ENCODE measurements at places on chromosomes 3 and 15.

DNA sequence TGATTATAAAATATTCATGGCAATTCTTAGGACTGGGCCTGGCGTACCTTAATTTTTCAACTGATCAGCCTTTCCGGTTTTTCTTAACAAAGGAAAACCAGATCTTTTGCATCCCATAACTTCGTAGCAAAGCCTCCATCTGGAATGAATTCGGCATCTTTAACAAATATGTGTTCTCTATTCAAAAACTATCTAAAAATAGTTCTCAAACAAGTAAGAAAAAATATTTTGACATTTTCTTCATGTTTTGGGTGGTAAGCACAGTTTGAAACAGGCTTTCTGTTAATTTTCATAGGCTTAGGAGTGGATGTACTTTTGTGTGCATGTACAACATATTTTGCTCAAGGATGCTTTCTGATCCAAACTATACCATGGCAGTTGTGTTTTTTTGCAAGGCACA, 55.1 kb downstream of the RBMS3 start:
- no peak for DNase-seq

- no peak for DNase-seq
Observed at GRCh38 chr3:123082370-123083065, 15.7 kb downstream of the PDIA5 start.

DNA sequence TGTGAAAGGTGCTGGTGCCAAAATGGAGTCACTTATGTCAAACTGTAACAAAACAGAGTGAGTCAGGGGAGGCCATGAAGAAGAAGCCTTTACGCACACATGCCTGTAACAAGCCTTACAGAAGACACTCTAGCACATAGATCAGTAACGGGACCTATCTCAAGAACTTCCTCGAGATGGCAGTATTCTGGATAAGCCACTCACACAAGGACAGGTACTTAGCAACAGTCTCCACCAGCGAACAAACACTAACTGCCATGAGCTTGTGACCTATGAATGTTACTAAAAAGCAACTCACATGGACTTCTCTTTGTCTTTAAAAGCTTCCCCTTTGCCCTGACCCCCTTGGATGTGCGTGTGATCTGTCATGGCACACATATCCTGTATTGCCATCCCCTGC, 235.1 kb downstream of the CD47 start:
- DNase-seq, result no peak

- DNase-seq, result peak; percentile 4
Observed at GRCh38 chr3:90091549-90091948, 984.1 kb downstream of the EPHA3 start.

GRCh38 chr3:152185891-152186630, 82.7 kb upstream of the MBNL1 start:
- no peak for DNase-seq

GRCh38 chr3:124131580-124131979, 139.7 kb upstream of the ROPN1 start:
- no peak for DNase-seq

- DNase-seq, result no peak
Observed at GRCh38 chr15:41730543-41730942, 43.7 kb upstream of the MAPKBP1 start.

DNA sequence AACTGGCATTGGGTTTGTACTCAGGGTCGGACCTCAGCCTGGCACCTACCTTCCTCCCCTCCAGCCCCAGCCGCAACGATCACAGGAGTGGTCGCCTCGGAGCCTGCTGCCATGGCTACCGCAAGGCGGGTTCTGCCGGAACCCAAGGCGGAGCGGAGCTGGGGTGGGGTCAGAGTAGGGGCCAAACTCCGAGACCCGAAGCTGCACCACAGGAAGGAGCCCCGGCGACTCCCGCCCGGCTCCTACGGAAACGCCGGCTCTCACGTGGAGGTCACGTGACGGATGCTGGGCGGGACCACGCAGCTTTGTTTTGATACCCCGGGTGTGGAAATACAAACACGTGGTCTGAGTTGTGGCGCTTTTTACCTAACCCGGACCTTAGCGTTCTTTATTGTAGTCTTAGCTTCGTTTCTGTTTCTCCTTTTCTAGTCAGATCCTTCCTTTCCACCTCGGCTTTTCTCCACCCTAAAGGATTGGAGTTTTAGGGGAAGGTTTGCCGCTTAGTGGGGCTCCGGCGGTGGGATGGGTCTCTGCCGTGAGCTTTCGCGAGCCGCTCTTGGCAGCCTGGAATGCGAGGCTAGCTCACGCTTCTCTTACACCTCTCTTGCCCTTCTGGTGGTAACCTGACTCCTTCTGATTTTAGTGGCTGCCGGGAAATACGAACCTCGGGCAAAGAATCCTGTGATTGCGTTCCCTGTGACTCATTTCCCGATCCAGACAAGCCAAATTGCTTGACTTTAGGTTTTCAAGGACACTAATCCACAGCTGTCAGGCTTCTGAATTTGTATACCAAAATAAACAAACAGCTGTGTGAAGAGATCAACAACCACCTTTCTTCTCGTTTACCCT, at the start of gene HSPBAP1:
Gene HSPBAP1, minus strand, starts transcription at position 264 of the 849 bp plus-strand sequence. Its CDS starts 151 bp downstream, at position 113.
- no peak for DNase-seq

GRCh38 chr3:170830580-170830979, 39.4 kb downstream of the RPL22L1 start:
- no peak for DNase-seq

GRCh38 chr3:187150599-187150998, 11.3 kb upstream of the RPL39L start:
- DNase-seq, result no peak

DNA sequence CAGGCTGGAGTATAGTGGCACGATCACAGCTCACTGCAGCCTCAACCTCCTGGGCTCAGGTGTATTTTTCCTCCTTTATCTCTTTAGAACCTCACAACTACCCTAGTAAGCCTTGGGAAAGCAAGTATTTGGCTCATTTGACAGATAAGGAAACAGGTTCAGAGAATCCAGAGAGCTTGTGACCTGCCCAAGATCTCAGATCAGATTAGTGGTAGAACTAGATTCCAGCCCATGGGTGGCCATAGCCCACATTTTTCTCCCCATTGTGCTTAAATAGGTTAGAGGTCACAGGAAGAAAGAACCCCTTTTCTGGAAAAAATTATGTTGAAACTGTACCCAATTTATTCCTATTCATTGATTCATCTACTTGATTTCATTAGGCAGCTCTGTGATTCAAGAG, 64.3 kb downstream of the TSC22D2 start:
- DNase-seq, result no peak

DNA sequence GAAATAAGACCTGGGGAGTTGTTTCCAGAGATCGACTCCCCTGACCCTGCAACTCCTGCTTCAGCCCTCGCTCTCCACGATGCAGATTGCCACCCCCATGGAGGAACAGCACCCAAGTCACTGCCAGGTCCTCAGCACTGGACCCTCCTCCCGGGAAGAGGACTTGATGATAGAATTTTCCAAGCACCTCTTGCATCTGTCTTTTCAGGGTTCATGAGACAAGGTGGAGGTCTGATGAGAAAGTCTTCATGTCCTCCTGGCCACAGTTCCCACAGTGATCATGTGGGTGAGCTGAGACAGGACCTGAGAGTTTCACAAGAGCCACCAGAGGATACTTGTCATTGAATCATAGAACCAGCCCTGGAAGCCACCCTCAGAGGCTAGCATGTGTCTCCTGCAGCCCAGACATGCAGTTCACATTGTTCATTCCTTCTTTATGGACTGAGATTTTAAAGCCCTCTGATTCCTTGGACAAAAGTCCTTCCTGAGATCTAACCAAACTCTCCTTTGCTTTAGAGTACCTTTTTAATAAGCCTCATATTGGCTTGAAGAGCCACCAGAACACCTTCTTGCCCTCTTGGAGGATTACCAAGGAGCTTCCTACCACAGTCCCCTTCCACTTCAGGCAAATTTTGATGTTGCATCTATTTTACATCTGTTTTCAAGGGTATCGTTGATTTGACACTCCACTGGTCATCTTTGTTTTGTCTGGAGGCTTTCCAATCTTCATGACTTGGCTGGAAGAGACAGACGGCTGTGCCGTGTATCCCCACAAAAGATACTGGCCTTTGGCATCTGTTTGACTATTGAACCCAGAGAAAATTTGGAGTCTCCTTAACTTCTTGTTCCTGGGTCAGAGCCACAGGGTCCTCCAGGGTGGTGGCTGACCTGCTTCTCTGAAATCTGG, 224.8 kb upstream of the BHLHE40 start:
- DNase-seq, result no peak

DNA sequence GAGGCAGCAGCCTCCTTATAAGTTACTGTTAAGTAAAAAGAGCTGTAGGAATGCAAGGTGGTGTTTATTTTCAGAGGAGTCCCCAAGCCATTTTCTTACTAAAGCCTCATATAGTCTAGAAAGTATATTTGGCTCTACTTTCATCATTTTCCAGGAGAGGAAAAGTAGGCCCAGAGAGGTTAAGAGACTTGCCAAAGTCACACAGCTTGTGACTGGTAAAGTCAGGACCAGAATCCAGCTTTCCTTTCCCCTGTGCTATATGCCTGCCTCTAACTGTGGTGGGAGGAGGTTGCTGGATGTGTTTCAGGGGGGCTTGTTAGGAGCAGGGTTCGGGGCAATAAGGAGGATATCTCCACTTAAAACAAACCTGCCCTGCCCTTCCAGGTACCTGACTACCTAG, 7.2 kb upstream of the OGG1 start:
- DNase-seq, result no peak

- DNase-seq, result no peak
Observed at GRCh38 chr3:48503401-48504050, 448 bp downstream of the SHISA5 start.

- DNase-seq, result no peak
Observed at GRCh38 chr3:124281453-124282316, 289.8 kb upstream of the ROPN1 start.

GRCh38 chr3:124859025-124859424, 28.1 kb downstream of the ITGB5 start:
- no peak for DNase-seq

DNA sequence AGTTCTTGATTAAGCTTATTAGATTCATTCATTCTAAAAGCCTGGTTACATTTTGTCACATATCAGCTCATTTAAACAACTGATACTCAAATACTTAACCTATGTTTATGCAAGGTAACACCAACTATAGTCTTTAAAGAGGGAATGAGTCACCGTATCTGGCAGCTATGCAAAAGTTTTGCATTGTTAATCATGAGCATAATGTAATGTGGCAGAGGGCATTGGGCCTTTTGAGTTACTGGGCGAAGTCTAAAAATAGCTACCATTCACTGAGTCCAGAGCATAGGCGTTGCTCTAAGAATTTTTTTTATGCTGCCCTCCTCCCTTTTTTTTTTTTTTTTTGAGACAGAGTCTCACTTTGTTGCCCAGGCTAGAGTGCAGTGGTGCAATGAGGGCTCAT, 277.7 kb upstream of the ZNF717 start:
- DNase-seq, result no peak

DNA sequence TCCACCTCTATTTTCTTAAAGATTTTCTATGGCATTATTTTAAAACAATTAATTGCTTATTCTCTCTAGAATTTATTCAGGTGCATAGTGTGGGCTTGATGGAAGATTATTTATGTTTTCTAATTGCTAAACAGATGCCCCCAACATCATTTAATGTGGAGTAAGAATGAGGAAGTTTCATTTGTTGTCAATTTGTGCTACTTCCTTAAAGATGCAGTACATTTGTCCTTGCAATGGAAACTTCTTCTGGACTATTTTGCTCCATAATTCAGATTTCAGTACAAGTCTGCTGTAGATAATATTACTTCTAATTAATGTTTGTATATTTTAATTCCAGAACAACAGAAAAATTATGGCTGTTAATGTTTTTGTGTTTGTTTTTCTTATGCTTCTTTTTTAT, 104.8 kb downstream of the TGFBR2 start:
- DNase-seq, result no peak

DNA sequence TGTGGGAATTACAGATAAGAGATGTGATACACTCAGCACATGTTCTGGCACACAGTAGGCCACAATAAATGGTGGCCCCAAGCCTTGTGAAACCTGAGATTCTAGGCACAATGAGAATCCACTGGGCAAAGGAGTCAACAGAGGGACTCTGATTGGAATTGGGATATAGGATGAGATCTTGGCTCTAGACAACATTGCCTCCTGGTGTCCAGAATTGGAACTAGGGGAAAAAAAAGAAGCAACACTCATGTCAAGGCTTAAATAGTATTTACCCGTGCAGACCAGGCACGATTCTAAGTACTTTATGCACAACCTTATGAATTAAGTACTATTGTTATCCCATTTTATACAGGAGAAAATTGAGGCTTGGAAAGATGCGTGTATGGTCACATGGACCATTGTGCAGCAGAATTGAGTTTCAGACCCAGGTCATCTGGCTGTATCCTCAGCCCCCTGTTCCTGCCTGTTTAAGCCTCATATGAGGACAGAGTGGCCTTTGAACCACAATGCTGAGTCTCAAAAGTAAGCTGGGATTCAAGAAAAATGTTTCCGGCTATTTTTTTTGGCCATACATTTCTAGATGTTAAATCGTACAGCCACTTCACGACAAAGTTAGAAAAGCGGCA, 124.8 kb downstream of the SV2B start:
- no peak for DNase-seq

DNA sequence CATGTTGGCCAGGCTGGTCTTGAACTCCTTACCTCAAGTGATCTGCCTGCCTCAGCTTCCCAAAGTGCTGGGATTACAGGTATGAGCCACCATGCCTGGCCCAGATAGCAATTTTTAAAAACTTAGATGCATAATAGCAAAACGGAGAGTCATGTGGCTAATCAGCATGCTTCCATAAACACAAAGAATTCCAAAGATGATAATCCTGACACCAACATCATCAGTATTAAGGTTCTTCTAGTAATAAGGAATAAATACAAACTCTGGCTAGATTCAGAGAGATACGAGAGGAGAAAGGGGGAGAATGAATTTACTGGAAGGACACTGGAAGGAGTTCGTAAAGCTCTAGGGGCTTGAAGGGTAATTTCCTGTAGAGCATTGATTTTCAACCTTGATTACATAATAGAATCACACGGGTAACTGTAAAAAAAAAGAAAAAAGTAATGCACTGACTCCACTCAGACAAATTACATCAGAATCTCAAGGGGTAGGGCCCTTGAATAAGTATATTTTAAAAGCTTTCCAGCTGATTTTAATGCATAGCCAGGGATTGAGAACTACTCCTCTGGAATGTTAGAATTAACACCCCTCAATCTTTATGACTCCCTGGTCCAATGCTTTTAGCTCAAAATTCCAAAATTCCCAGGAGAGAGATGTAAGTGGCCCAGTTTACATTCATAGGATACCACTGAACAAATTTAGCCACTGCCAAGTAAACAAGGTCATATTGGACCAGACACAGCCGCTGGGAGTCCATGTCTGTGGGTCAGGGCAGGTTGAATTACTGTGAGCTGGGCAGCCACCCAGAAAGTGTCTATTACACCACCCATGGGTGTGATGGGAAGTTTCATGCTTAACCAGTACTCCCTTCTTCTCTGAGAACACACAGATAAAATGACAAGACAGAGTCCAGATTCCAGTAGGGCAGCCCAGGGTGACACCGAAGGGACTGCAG, 243.9 kb downstream of the TBL1XR1 start:
- DNase-seq, result no peak

Measured in substantia nigra (tissue), 51 donors.